HS-5 (cell line): ENCODE measurements at places on chromosomes 12 and 14.

GRCh38 chr14:35866595-35867279 lies 40.6 kb downstream of the BRMS1L start:
- DNase-seq: no peak

DNA sequence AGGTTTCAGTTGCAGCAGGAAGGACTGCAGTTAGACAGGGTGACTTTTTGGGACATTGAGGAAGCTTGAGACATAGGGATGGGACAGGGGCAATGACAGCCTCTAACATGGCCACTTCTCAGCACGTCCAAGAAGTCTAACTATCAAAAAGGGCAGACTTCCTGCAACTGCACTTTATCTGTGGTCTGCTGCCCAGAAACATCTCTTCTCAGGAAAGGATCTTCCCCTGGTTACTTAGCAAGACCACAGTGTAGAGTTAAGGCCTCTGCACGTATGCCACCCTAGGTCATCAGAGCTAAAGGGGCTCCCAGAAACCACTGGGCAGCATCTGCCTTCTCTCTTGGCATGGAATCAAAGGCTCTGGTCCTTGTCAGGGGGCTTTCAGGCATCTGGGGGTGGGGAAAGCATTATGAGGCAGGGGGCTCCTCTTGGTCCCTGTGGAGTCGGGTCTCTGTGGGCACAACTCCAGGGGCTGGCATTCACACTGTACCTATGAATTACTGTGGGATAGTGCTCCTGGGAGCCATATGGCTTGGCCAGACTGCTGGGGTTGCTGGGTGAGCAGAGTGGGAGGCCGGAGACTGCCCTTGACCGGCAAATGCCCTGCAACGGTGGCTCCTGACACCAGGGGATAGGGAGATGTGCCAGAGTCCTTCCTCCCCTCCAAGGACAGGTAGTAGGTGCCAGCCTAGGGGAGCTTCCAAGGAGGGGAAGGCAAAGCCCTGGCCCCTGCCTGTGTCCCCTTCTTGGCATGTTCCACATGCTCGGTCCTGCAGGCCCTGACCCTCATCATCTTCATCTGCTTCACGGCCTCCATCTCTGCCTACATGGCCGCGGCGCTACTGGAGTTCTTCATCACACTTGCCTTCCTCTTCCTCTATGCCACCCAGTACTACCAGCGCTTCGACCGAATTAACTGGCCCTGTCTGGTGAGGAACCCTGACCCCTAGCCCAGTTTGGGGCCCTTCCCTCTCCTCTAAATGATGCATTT lies 1.0 kb downstream of the CMTM5 start:
- DNase-seq: no peak

GRCh38 chr12:28331130-28331529 lies 140.9 kb downstream of the CCDC91 start:
- no peak for DNase-seq

- no peak for DNase-seq
These were observed 2.1 kb downstream of the PLD4 start for GRCh38 chr14:104926619-104927431.

DNA sequence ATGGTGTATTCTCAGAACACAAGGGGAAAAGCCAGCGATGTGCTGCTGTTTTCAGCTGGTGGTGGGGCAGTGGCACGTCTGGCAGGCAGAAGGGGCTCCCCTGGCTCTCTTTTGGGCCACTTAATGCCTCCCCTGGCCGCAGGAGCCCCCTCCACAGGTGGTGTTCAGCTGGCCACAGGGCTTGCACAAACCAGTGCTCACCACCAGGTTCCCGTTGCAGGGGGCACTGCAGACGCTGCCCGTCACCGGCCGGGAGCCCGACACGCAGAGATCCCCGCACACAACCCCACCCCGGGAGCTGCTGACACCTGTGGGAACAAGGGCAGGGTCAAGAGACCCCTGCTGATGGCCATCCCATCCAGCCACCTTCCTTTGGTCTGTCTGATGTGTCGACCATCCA lies 6.7 kb downstream of the KRT83 start:
- DNase-seq: no peak

DNA sequence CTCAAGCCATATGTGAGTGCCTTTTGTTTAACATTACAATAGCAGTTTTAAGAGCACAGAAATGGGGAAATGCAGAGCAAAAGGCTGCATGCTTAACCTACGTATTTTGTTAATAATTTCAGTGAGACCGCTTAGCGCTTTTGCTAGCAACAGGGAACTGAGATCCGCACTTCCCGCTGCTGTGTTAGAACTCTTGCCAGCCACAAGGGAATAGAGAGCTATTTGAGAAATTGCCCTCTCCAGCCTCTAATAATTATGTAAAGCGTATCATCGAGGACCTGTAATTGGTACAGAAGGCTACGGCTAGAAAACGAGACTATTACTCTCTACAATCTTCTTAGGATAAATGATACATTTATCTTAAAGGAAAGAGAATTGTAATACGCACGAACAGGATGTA lies 205.2 kb upstream of the GRIP1 start:
- DNase-seq: no peak

DNA sequence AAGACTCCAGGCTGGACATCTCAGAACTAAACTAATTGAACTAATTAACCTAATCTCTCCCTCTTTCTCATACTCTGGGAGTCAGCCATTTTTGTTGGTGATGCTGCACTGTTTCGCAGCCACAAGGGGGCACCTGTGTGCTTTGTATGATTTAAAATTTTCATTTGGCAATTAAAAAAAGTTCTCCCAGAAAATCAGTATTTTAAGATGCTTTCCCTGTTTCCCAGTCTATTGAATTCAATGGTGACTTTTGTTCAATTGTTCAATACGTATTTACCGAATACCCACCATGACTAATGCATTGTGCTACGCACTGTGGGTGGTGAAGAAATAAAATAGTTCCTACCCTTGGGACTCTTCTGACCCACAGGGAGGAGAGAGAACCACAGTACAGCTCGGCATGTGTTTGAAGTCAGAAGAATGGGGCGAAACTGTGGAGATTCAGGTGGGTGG lies 63.7 kb downstream of the ZNF664 start:
- DNase-seq: peak; percentile 15

GRCh38 chr12:76555231-76555767 lies 4.3 kb downstream of the OSBPL8 start:
- no peak for DNase-seq

DNA sequence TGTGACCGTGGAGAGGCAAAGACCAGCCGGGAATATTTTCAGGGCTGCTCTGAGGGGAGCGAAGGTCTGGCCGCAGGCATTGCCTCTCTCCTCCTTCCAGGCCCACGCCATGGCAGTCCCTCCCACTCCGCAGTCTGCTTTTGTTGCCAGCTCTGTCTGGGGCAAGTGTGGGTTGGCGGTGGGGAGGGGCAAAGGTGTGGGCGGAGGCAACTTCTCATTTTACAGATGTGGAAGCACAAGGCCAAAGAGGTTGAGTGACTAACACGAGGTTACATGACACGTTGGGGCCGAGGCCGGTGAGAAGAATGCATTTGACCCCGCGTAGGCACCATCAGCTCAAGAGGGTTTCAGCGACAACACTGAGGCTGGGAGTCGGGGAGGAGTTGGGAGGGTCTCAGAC lies 6.1 kb upstream of the FAIM2 start:
- DNase-seq: no peak

- peak; percentile 89 for DNase-seq
These were observed at the start of gene ANKRD13A for GRCh38 chr12:109998904-109999648. ANKRD13A (plus strand) TSS chr12:109999430; CDS start chr12:109999689, 259 bp downstream.

DNA sequence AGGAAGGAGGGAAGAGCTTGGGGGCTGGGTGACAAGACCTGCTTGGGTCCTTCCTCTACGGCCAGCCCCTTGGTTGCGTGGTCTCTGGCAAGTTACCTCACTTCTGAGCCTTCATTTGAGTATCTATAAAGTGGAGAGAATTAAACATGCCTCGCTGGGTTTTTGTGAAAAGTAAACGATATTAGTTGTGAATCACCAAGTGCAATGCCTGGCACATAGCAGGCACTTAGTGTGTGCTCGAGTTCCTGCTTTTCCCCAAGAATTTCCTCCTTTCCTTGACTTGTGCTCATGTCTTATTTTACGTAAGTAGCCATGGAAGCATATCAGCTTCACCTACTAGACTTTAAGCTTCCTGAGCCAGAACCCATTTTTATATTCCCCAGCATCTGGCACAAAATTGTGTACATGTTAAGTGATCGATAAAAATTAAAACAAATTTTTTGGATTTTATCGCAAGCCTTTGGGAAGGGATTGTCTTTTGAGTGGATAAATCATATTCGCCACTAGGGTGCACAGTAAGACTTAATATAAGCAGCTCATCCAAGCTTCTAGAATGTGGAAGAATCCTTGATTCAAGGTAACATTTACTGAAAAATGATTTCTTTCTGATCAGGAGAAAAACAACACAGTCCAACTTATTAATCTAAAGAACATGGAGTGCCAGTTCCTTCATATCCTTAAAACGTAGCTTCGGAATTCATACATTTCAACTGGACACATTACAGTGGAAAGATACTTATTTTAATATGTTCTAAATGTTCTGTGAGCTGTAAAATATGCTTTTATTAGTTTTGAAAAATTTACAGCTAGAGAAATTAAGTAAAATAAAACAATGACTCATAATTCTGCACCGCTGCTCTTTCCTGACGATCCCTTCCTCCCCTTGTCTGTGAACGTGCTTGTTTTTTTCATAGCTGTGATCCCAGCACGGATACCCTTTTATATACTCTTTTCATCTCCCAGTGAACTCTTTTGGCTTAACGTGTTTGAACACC lies 62.0 kb downstream of the SLC25A47 start:
- DNase-seq: no peak

GRCh38 chr14:86129426-86129825 lies 599.5 kb downstream of the FLRT2 start:
- no peak for DNase-seq

- no peak for DNase-seq
These were observed 25.1 kb downstream of the GRIP1 start for GRCh38 chr12:66653796-66654195.

DNA sequence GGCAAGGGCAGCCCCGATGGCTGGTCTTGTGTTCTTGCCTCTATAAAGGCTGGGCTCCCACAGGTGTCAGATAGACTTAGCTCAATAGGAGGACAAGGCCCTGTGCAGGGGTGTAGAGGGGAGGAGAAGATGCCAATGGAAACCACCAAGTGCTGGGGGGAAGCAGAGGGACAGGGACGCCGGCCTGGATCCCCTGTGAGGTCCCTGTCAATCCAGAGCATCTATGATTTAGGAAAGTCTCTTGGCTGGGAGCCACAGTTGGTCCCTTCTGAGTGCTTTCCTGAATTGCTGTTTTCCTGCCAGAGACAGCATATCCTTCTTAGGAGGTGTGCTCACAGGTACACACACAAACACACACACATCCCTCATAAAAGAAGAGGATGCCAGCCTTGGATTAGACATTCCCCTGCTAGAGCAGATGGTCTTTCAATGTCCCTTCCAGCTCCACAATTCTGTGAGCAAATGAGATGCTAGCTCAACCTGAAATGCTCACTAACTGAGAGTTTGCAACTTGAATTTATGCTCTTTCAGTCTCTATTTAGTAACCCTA lies 62.7 kb downstream of the TTC7B start:
- DNase-seq: no peak

DNA sequence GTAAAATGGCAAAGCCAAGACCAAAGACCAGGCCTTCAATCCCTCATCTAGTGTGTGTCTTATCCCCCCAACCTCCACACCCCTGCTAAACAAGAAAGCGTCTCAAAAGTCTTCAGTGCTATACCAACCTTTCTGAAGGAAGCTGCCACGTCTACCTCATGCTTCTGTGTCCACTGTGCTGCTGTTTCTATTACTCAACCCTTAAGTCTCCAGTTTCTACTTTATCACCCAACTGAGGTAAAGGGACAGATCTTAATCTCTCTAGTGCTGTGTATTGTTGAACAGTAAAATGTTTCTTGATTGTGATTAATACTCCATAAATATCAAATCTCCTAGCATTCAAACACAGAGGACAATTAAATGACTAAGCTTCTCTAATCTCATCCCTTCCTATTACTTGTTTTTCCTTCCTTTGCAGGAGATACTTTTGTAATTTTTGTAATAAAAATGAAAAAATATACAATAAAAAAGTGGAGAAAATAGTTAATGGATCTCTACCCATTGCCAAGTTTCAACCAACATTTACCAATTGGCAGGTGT lies 23.3 kb downstream of the BTBD7 start:
- no peak for DNase-seq

GRCh38 chr12:97288531-97288930 lies 174.1 kb upstream of the RMST start:
- DNase-seq: no peak

DNA sequence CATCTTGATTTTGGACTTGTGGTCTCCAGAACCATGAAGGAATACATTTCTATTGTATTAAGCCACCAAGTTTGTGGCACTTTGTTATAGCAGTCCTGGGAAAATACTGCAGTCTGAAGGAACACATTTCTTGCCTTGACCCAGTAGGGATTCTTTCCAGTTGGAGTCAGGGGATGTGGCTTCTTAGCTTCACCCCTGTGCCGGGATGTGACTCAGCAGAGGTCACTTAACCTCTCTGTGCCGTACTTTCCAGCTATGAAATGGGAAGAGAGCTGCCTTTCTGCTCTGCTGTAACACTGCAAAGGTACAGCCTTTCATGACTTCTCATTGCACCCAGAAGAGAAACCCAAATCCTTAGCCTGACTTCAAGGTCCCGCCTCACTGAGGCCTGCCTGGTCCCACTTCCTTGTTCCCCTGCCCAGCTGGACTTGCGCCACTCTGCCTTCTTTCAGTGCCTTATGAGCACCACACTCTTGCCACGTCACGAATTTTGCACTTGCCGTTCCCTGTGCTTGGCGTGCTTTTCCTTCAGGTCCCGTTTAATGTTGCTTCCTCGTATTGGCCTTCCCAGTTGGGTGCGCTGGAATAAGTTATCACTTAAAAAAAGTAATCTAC lies 24.2 kb downstream of the CHST11 start:
- peak; percentile 60 for DNase-seq

DNA sequence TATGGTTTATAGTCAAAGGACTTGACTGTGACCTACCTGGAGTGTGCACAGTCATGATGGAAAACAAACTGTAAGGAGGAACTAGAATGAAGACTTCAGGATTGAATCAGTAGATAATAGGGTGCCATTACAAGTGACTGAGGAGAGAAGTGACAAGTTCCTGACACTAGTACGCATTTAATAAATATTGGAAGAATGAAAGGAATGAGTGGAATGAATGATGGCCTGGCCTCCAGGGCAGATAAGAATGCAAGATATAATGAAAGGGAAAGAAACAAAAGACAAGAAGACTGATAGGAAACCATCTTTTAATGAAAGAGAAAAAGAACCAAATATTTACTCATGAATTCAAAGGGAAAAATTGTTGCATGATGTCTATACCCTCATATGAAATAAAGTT lies 44.7 kb upstream of the NEDD1 start:
- DNase-seq: no peak

DNA sequence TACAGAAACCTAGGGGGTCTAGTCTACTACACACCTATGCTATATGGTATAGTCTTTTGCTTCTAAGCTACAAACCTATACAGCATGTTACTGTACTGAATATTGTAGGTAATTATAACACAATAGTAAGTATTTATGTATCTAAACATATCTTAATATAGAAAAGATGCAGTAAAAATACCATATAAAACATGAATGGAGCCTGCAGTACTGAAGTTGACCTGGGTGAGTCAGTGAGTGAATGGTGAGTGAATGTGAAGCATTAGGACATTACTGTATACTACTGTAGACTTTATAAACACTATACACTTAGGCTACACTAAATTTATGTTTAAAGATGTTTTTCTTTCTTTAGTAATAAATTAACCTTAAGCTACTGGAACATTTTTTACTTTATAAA lies 13.1 kb upstream of the ABCD2 start:
- DNase-seq: no peak

GRCh38 chr12:106108185-106108835 lies 30.4 kb downstream of the NUAK1 start:
- no peak for DNase-seq

GRCh38 chr12:4434706-4435425 lies 10.7 kb downstream of the FGF6 start:
- no peak for DNase-seq
